ENCODE measurements at places on chromosomes 5 and 9.

DNA sequence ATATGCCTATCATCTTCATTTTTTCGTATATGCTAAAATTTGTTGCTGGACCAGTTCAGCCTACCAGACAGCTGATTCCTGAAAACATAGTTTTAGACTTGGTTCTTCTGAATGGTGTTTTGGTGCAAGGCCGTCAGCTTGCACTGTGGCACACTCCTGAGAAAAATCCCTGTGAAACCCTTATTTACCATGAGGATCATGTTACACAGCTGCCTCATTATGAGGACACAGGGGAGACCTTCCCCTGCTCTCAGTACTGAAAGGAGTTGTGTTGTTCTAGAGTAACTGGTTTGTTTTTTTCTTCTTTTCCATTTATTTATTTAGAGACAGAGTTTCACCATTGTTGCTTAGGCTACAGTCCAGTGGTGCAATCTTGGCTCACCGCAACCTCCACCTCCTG, 37.6 kb downstream of the MAST4 start:
- DNase-seq: no peak

GRCh38 chr5:163399923-163400322, 37.5 kb upstream of the CCNG1 start:
- no peak for DNase-seq

- no peak for DNase-seq
These were observed 83.7 kb upstream of the SLC27A6 start for GRCh38 chr5:128881502-128882018.

DNA sequence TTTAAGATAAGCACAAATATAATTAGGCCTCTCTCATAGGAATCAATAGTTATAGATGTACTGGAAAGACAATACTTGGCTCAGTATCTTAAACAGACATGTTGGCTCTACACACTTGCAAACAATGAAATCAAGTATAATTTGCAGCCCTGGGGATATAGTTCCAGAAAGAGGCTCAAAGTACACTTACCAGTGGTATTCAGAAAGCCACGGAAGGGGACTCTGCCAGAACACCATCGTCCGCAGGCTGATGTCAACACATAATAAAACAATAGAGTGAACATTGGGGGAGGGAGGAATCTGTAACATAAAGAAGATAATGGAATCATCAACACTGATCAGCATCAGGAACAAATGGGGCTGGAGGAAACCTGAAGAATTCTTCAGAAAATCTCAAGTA, 31.2 kb upstream of the EBF1 start:
- no peak for DNase-seq

- DNase-seq: peak; percentile 46
These were observed 172.6 kb upstream of the RAI14 start for GRCh38 chr5:34483442-34484033.

GRCh38 chr5:55636177-55636576, 75.9 kb downstream of the SLC38A9 start:
- DNase-seq: no peak

DNA sequence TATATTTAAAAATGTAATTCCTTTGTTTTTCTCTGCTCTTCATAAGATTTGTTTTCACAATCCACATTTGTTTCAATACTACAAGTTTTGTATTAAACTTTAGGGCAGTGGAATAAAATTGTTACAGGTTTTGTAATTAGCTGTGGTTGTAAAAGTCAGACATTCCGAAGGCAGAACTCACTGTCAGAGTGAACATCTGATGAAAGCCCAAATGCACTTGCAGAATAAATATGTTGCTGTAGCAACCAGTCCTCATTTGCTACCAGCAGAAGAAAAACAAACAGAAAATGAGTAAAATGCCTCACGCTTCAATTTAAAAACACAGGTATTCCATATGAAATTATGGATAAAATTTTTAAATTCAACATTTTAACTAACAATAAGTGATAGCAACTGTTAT, 740.1 kb upstream of the FAM174A start:
- DNase-seq: no peak

DNA sequence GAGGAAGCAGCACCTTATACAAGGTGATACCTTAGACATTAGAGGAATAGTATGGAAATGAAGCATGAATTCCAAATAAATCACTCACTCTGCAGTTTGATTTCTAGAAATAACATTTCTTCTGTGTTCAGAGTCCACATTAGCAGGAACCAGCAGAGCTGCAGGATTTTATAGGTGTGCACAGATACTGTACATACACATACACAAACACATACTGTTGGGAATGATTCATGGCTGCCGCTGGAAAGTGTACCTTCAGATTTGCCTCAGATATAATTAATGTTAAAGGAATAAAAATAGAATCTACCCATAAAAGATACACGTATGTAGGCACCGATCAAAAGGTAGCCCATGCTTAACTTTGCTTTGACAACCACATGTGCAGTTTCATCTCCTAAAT, 578.1 kb downstream of the CSNK1G3 start:
- DNase-seq: no peak

Measured in cardiac fibroblast (primary cell).